Smooth muscle cell of bladder (primary cell): ENCODE measurements at places on chromosomes 7 and 10. TPM values are rescaled to one million over a fixed set of nuclear protein-coding genes. Genes with fewer than 3 reads are reported as not detected.

CPN1 gene
- total RNA-seq: not detected in 2 replicates

SORCS1 gene
- 0.14 and 0.18 TPM in 2 replicates for total RNA-seq

C7orf57 gene
- not detected in 2 replicates for total RNA-seq

TMEM178B gene
- total RNA-seq: under 0.01 and 0.09 TPM in 2 replicates

CABCOCO1 gene
- total RNA-seq: 0.83 and 1.6 TPM in 2 replicates
